Cerebellar nuclear complex (tissue), 1 donor: ENCODE measurements at places on chromosomes 7 and 10.

DNA sequence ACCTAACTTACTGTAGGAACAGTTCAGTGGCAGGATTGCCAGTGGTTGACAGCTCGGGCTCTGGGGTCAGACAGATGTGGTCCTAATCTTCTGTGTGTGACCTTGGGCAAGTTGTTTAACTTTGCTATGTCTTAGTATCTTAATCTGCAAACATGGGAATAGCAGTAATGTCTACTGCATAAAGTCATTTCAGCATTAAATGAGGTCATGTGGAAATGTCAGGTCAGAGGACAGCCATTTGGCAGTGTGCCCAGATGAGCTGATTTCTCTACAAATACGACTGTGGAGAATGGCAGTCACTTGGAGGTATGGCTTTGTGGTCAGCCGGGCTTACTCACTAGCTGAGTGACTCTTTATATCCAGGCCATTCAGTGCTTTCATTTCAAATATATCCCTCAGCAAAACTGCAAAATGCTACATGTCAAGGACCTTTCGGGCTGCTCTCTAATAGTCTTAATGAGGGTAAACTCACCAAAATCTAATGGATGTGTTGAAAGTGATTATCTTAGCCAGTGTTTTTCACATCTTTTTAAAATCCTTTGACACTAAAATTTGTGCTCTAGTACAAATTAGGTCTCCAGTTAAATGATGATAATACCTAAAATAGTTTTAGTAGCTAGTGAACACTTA is 171.4 kb downstream of the ST7 start:
- DNase-seq = no peak

- no peak for DNase-seq
These were observed 398.9 kb upstream of the GALNT17 start for GRCh38 chr7:70733090-70733489.

DNA sequence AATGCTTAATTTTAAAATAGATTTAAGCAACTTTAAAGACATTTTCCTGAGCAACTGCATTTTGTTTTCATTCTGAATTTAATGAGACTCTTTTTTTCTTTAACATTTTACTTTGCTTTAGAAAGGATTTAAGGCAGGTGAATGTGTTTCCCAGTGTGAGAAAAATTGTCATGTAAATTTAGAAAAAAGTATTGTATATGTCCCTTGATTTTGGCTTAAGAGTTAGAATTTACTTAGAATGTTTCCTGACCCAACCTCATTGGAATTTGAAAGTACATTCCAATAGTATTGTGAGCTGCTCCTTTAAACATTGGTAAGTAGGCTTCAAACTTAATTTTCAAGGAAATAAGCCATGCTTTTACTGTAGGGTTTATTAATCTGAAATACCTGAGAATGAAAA is 110.2 kb downstream of the PTEN start:
- DNase-seq = no peak

DNA sequence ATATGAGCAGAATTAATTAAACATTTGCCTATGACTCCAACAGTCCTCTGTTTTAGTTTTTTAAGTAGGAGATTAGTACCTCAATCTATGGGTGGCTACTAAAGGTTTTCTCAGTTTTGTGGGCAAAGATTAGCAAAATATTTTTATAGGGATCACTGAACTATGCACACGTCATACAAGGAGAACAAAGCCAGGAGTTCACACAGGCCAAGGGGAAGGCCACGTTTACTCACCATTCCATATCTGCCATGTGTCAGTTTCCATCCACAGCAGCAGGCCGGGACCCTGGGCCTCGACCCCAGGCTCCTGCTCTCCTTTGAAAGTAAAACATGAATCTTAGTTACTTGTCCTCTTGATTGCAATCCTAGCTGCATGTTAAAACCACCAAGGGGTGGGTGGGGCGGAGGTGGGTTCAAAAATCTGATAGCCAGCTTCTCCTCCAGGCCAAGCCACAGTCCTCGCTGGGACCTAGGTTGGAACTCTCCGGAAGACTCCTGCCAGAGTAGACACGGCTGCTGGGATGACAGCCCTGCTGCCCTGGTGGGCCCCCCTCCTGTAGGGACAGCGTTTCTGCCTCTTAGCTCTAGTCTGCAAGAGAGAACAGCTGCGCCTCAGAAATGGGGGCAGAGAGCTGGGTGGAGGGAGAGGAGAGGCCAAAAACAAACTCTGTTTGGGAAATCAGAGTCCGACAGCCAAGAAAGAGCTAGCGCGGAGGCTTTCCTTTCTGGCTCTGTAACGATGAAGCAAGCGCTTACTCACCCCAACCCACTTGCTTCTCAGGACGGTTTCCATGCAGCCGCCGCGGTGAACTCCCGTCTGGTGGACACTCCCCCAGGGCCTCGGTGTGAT is 35.6 kb downstream of the PITRM1 start:
- no peak for DNase-seq

- DNase-seq = no peak
These were observed 25.0 kb downstream of the CACUL1 start for GRCh38 chr10:118729641-118730258.

- no peak for DNase-seq
These were observed 406.5 kb downstream of the SUGCT start for GRCh38 chr7:40541336-40541735.

GRCh38 chr7:116629051-116629463 is 42.9 kb upstream of the MET start:
- no peak for DNase-seq

GRCh38 chr7:39306016-39306570 is 260.1 kb upstream of the YAE1 start:
- no peak for DNase-seq

GRCh38 chr10:48467669-48468068 is 137.2 kb downstream of the ARHGAP22 start:
- DNase-seq = no peak

DNA sequence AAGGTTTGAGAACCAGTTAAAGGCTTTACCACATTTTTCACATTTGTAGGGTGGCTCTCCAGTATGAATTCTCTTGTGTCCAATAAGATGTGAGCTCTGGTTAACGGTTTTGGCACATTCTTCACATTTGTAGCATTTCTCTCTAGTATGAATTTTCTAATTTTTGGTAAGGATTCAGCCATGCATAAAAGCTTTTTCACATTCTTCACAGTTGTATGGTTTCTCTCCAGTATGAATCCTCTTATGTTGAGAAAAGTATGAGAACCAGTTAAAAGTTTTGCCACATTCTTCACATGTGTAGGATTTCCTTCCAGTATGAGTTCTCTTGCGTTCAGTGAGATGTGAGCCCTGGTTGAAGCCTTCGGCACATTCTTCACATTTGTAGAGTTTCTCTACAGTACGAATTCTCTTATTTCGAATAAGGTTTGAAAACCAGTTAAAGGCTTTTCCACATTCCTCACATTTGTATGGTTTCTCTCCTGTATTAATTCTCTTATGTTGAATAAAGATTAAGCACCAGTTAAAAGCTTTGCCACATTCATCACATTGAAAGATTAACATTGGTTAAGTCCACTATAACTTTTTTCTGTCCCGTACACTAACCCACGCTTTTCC is 33.2 kb upstream of the ZNF479 start:
- no peak for DNase-seq

DNA sequence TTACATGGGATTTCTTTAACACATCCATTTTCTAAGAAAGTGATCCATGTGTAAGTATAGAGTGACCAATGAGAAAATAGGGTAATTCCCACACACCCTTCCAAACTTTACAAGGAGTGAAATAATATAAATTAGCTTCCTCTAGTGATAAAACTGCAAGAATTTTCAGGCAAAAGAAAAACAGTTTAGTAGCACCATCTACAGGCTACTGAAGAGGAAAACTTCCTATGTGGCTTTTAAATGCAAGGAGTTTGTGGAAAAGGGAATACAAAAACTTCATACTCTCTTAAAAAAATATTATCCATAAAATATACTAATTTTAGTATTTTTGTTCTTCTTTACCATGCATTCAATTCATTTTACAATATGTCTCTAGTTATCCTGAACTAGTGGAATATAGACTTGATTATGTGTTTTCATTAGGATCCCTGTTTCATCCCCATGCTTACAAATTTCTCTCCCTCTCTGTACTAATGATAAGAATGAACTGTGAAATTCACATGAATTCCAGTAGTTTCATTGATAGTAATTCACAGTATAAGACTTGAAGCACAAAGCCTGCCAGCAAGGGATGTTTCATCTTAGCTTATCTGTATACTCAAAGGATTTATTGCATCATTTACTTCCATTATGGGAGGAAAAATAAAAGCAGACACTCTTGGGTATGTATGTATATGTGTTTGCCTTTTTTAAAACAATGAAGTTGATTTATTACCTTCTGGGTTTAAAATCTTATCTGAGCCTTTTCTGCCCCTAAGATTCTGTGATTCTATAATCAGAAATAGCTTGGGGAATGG is 442.9 kb downstream of the AUTS2 start:
- DNase-seq = no peak

DNA sequence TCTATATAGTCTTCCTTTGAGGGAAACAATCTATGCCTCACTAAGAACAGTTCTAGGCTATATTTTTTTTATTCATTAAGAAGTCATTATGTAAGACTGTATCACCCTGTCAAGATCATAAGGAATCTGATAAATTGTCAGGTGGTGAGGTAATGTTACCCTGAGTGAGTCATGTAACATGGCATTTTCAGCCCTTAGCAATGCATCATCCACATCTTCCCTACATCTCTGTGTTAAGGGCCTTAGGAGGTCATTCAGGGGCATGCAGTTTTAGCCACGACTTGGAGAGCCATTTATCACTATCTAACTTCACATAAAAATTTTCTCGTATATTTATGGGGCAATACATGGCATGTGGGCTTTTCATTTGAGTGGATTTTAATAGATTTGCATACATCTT is 924.5 kb upstream of the MBL2 start:
- DNase-seq = no peak

DNA sequence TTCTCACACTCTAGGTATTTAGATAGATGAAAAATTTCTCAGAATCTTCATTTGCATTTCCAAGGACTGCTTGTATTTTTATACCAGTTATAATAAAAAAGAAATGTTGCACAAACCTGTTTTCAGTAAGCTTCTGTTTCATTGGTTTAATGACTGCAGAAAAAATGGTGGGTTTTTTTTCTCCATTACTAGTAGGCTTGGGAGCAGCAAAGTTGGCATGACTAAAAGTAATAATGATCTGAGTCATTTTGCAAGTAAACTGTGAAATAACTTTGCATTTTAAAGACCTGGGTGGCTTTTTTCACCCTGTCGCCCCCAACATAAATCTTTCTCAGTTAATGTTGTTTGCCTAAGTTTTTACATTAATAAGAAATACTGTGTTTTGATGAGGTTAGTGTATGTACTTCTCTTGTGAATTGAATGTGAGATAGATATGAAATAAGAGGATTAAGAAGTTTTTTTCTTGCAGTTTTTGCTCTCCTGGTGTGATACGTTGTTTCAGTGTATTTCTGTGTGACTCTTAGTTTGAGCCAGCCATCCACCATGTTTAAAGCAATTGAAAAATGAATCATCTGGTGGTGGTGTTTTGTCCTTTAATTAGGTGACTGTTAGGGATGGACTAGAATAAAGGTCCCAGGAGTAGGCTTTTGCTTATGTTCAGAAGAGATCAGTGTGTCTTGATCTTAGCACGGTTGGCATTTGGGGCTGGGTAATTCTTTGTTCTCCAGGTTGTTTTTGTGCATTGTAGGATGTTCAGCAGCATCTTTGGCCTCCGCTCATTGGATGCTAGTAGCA is 1.8 kb downstream of the GNAI1 start:
- no peak for DNase-seq
